Tibial artery (tissue), 4 donors: ENCODE measurements at places on chromosomes 2 and 18.
A peak's percentile ranks its signal among the peaks of the same experiment; 100 is the strongest.

- H3K27me3 ChIP-seq: no peaks in the 10 kb centered on the region
- no peaks in the 10 kb centered on the region for H3K4me1 ChIP-seq
- DNase-seq: no peak
- no peak overlapping the region for H3K4me3 ChIP-seq
- peaks cover 50% of the 10 kb centered on the region for H3K36me3 ChIP-seq
Measured at GRCh38 chr18:42028247-42028832, 73.3 kb downstream of the PIK3C3 start.

DNA sequence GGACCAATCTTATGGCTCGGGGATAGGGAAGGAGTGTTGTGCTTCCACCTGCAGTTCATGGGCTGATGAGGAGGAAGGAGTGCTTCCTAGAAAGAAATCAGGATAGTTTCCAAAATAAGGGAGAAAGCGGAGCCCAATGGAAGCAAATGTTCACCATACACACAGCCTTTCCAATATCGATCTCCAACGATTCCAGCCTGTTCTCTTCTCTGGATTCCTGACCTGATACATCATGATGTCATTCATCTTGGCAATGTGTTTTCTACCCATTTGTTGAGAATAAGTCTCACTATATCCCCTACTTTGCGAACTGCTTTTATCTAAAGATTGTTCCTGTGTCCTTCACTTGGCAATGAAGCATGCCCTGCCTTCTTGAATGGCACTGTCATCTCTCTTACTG, 205.3 kb upstream of the SIX2 start:
- H3K27me3 ChIP-seq: no peaks in the 10 kb centered on the region
- no peaks in the 10 kb centered on the region for H3K4me1 ChIP-seq
- no peak overlapping the region for H3K4me3 ChIP-seq
- H3K36me3 ChIP-seq: no peaks in the 10 kb centered on the region

DNA sequence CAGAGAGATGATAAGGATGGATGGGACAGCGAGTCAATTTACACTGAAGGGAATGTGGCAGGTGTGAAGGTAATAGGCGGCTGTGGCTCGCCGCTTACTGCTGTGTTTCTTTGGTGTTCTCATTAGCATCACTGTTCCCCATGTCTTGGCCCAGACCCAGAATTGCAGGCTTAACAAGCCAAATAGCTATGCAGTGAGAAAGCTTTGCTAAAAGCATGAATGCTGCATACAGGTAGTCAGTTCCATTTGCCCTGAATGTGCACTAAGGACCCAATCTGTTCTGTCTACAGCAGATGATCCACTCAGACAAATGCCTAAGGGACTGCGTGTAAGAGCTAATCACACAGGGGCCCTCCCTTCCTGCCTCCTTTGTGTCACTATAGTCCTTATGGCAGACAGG, 262.6 kb downstream of the DCDC2C start:
- H3K27ac ChIP-seq: no peak overlapping the region
- peaks cover 6% of the 10 kb centered on the region for H3K27me3 ChIP-seq
- no peaks in the 10 kb centered on the region for H3K4me1 ChIP-seq

GRCh38 chr2:720842-721241, 43.6 kb upstream of the TMEM18 start:
- peaks cover 13% of the 10 kb centered on the region for H3K27me3 ChIP-seq
- H3K4me3 ChIP-seq: no peak overlapping the region
- no peak for DNase-seq

DNA sequence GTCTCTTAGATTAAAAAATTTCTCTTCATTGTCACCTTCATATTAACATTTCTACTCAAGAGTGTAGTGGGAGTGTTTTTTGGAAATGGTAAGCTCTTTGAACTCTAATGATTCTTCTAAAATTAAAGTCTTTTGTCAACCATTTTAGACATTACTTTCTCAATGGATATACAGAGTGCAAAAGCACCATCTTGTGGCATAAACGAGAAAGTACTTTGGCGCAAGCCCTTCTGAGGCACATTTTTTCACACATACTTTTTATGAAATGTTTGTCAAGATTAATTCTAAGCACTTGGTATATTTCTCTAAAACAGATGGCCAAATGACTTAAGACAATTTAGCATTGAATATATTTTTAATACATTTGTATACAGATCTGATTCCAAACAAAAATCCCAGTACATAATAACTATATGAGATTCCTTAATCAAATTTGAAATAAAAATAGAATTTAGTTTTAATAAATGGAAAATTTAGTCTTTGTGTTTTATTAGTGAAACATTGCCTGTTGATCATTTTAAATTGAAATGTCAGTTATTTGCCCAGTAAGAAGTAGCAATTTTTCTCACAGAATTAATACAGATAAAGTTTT, 63.3 kb upstream of the GALNT5 start:
- no peak overlapping the region for H3K4me3 ChIP-seq
- H3K27ac ChIP-seq: no peak overlapping the region
- no peaks in the 10 kb centered on the region for H3K4me1 ChIP-seq
- H3K36me3 ChIP-seq: no peaks in the 10 kb centered on the region
- DNase-seq: no peak

DNA sequence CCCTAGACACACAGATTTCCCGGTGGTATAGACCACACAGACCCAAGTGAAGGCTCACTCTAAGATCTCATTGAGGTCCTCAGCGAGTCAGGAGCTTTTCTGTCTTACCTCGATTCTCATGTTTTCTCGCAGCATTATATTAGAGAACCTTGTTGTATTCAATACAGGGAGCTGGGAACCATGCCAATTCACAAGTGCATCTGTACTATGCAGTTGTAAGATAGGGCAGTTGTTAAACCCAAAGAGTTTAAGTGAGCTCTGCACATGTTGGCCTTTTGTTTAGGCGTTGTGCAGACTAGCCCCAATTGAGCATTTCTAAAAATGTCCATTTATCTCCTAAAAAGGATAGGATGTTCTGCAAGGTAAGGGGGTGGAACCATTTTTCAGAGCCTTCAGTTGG, 59.6 kb downstream of the FEZ2 start:
- H3K27me3 ChIP-seq: no peaks in the 10 kb centered on the region
- H3K36me3 ChIP-seq: peaks cover 77% of the 10 kb centered on the region
- peaks cover 3% of the 10 kb centered on the region for H3K4me1 ChIP-seq
- H3K4me3 ChIP-seq: no peak overlapping the region
- peak overlapping the region; percentile 22 for H3K27ac ChIP-seq
- no peak for DNase-seq

- no peaks in the 10 kb centered on the region for H3K4me1 ChIP-seq
- no peak overlapping the region for H3K27ac ChIP-seq
- H3K36me3 ChIP-seq: no peaks in the 10 kb centered on the region
- no peaks in the 10 kb centered on the region for H3K27me3 ChIP-seq
- H3K4me3 ChIP-seq: no peak overlapping the region
- DNase-seq: no peak
Measured at GRCh38 chr2:181836583-181836982, 54.9 kb upstream of the ITPRID2 start.

DNA sequence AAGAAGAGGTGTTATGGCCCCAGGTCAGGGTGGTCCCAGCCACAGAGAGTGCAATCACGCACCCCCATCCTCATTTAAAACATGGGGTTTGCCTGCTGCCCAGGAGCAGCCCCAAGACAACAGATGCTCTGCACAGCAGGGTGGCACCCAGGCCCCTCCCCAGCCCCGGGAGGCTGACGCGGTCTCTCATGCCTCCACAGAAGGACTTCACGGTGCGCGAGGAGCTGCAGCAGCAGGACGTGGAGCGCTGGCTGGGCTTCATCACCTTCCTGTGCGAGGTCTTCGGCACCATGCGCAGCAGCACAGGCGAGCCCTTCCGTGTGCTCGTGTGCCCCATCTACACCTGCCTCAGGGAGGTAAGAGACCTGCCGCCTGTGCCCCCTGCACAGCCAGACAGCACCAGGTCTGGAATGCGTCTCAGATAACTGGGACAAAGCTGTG, 133.7 kb downstream of the SMAD7 start:
- no peak overlapping the region for H3K4me3 ChIP-seq
- H3K27me3 ChIP-seq: no peaks in the 10 kb centered on the region
- no peak overlapping the region for H3K27ac ChIP-seq
- H3K4me1 ChIP-seq: peaks cover 32% of the 10 kb centered on the region
- peaks cover 42% of the 10 kb centered on the region for H3K36me3 ChIP-seq

DNA sequence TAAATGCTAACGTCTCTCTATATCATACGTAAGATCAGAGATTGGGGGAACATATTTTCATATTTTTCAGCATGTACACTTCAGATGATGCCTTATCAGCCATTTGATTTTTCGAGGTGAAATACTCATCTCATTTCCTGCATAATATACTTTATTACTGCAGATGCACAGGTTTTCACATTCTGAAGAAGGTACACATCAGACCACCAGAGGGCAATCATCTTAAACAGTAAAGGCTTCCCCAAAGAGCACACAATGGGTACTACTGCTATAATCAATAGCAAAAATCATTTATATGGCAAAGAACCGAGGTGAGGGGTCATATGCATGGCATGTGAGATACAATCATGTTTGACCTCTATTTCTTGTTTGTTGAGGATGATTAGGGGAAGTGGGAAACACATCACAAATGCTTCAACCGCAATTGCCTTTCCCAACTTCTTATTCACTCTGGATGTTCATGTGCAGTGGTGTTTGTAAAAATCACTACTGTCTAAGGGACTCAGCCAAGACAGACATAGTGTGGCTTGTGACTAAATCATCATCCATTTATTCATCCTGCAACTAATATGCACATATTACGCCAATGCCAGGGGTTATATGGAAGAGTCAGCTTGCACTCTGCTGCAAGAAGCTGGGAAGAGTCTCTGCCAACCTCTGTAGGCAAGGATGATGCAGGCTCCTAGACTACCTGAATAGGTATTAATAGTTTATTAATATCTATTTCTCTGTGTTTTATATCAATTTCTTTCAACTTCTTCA, 118.7 kb downstream of the EPB41L3 start:
- no peak for DNase-seq
- H3K36me3 ChIP-seq: no peaks in the 10 kb centered on the region
- H3K27me3 ChIP-seq: no peaks in the 10 kb centered on the region
- no peaks in the 10 kb centered on the region for H3K4me1 ChIP-seq

GRCh38 chr18:3667255-3668137, 217.5 kb downstream of the TGIF1 start:
- peaks cover 4% of the 10 kb centered on the region for H3K4me1 ChIP-seq
- no peaks in the 10 kb centered on the region for H3K36me3 ChIP-seq
- H3K4me3 ChIP-seq: no peak overlapping the region
- DNase-seq: no peak
